Fibroblast of skin of left biceps (primary cell): ENCODE measurements at places on chromosomes 11 and 22.
A peak's percentile ranks its signal among the peaks of the same experiment; 100 is the strongest.

DNA sequence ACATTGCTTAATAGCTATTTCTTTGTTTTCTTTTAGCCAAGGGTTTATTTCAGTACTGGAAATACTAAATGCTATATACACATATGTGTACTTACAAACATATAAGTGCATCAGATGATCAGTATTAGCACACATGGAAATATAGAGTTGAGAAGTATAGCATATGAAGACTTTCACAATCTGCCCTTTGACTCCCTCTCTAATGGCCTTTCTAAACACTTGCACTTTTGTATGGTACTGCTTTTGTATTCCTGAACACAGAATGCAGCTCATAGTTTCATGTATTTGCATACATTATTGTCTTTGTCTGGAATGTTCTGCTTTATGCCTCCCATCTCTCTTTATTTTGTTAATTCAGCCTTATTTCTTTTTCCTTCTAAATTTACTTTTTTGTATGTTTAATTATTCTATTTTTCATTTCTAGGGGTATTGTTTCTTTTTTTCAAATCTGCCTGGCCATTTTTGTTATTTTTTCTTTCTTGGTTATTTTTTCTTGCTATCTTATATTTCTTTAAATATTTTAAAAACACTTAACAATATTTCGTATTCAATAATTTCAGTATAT lies 28.8 kb downstream of the ACER3 start:
- DNase-seq, result no peak

GRCh38 chr22:38859581-38860282 lies 12.3 kb downstream of the CBX6 start:
- no peak for DNase-seq

DNA sequence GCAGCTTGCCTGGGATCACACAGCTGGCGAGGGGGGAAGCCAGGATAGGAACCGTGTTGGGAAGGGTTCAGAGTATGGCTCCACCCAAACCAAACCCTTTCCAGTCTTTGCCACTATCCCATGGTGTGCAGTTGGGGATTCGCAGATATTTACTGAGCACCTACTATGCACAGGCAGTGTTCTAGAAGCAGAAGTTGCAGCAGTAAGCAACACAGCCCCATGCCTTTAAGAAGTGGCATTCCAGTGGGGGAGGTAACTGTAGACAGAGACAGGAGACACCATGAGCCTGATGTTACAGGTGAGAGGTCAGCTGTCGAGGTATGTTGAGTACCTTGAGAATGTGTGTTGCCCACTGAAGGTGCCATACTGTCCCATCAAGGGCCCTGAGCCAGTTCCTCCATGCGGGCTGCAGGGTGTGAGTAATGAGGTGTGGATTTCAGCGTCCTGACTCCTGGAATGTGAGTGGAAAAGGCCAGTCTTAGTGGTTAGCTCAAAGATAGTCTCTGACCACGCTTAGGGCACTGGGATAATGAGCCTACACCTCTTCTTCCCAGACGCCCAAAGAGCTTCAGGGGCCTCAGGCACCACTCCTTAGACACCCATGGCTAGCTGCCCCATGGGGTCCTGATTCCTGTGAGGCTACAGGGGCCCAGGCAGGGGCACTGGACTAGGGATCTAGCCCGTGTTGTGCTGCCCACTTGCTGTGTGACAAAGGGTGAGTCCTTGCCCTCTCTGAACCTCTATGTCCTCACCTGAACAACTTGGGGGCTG lies 71.8 kb upstream of the TP53I11 start:
- no peak for DNase-seq

DNA sequence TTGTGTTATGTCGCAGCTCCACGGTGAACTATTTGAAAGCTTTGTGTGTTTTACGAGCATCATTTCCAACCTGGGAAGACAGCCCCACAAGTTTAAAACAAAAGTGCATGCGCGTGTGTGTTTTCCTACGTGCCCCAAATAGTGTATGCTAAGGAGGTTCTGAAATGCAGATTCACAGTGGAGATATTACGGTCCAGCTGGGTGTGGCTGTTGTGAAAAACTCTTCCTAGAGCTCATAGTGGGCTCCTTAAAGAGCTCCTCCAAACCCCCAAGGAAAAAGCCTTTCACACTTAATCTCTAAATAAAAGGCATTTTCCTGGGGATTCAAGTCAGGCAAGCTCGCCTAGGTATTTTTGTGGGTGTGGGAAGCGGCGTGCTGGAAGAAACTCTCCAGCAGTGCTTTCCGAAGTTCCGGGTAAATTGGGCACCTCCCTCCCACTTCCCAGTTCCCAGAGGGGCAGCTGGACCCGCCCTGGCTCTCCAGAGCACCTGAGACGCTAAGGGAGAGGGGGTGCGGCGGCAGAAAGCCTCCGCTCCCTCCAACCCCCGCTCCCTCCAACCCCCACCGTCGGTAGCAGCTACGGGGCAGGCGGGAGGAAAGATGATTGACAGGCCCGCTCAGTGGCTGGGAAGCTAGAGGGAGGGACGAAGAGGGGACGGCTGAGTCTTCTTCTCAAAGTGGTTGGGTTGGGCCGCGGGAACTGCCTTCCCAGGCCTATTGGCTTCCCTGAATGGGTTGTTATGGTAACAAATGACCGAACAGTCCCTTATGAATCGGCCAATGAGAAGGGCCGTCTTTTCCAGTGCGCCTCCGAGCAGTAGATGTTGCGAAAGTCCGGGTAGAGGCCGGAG lies 561 bp upstream of the PCF11 start:
- DNase-seq, result peak; percentile 100

DNA sequence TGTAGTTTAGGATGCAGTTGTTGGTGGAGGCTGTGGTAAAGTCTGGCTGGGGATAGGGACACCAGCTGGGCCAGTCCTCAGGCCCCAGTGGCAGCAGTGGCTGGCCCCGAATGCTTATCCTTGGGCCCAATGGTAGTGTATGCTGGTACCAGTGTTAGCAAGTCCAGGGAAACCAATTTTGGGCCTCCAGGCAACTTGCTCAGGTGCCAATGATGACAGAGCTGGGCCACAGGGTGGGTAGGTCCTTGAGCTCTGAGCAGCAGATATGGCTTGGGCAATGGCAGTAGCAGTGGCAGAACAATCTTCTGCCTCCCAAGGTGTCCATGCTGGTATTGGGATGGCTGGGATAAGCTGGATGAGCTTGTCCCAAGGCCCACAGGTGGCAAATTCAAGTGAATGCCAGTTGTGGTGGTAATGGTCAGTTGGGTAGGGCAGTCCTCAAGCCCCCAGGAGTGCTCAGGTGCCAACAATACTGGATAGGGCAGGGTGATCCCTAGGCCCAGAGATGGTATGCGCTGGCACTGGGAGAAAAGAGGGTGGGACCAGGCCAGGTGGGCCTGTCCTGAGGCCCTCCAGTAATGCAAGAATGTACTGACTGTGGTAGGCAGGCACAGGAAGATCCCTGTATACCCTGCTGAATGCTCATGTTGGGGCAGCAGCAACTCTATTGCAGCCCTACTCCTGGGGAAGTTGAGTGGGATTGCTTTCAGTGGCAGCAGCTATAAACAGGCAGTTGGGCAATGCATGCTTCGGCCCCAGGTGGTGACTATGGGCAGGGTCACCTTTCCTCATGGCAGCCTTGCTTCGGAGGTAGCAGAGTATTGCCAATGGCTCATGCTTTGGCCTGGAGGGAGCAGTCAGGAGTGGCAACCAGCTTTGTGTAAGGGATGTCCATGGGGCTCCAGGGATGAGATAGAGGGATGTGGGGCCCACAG lies 54.7 kb downstream of the KCNQ1OT1 start:
- no peak for DNase-seq

- DNase-seq, result no peak
Observed at GRCh38 chr11:115930291-115930690, 426.1 kb upstream of the CADM1 start.

DNA sequence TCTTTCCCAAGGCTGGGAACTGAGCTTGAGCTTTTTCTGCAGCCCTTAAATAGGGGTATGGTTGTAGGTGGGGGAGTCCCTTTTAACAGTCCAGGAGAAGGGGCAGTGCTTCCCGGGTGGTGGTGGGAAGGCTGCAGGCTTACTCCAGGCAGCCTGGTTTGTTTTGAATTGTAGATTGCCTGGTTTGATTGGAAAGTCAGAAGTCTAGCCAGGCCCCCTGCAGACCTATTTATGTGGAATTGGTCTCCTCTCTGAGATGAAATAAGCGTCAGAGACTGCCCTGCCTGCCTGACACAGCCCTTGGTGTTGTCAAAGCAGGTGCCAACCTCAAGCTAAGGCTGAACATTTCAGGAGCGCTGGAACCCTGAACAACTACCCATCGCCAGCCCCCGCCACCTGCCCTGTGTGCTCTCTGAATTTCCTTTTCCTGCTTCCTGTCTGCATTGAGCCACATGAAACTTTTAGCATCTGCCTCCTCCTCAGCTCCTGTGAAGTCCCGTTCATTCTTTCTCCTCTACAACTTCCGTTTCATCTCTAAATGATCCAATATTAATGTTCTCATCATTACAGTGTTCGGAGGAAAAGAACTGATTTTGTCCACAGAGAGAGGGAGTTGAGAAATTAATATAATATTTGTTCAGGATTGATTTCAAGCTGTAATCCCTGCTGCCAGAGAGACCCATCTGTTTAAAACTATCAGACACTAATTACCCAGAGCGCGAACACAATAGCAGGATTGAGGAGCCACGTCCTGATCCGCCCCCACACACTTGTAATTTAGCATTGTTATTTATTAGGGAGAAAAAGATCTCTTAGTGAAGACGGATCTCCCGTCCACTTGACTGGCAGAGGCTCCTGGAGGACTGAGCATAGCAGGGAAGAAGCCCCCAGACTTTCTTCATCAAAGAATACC lies 136.5 kb downstream of the TRIM29 start:
- no peak for DNase-seq

DNA sequence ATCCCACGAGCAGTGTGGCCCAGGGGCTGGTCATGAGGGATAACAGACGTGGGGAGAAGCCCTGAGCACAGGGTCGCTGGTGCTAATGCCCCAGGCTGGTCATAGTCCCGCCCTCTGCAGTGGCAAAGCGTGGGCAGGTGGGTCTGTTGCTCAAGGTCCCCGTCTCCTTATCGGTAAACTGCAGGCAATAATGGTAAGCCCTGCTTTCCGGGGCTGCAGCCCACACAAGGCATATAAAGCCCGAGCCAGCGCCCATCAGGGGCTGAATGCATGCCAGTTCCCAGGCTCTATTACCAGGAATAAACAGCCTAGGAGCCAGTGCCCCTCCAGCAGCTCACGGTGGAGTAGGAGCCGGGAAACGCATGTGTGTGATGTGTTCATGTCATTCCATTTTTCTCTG lies 261.0 kb downstream of the BRD1 start:
- DNase-seq, result no peak

- no peak for DNase-seq
Observed at GRCh38 chr11:72784662-72785061, 9.2 kb downstream of the STARD10 start.

GRCh38 chr11:100706179-100706578 lies 19.1 kb downstream of the ARHGAP42 start:
- DNase-seq, result no peak

DNA sequence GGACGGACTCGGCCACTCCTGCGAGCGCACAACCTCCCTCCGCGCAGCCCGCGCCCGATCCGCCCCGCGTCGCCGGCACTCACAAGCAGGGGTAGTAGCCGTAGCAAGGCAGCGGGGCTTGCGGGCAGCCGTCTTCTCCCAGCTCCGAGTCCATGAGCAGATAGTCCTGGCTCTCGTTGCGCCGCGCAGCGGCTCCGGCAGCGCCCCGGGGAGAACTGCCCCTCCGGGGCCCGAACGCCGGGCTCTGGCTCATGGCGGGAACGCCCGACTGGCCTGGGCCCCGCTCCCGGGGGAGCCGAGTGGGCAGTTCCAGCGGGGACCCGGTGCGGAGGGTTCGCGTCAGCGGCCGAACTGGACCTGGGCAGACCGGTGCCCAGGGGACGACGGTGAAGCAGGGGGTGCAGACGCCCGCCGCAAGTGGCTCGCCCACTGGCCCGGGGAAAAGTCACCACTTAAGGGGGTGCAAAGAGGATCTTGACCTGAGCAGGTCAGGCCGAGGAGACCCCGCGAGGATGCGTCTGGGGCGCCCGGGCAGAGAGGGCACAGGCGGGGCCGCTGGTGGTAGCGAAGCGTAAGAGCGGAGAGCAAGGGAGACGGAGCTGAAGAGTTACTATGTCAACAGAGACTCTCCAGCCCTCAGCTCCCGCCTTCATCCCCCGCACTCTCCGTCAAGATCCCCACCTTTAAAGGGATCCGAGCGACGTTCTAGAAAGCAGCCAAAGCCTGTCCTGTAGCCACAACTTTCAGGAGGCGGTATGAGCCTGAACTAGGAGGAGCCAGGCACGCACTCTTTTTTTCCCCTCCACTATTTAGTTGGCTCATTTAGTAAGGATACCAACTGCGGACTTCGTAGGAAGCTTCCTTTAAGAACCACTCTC lies at the start of gene TRPC6:
TRPC6 (minus strand) TSS at position 757 of the 878 bp plus-strand sequence; CDS start at position 253, 504 bp downstream.
- DNase-seq, result no peak

DNA sequence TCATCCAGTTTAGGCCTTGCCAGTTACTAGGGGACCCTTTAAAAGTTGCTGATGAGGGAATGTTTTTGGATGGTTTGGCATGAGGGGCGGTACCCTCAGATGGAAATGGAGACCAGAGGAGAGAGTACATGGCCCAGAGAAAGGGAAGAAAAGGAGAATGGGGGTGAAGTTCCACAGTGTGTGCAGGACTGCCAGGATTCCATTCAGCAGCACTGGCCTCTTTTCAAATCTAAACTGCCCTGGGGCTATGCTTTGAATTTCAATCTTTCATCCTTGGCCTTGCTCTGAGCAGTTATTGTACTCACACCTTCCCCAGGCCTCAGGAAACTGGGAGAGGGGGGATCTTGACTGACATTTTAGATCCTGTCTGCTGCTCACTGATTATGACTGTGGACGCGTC lies 3.0 kb downstream of the SLC3A2 start:
- DNase-seq, result no peak

- no peak for DNase-seq
Observed at GRCh38 chr11:34198523-34198922, 93.1 kb downstream of the NAT10 start.

DNA sequence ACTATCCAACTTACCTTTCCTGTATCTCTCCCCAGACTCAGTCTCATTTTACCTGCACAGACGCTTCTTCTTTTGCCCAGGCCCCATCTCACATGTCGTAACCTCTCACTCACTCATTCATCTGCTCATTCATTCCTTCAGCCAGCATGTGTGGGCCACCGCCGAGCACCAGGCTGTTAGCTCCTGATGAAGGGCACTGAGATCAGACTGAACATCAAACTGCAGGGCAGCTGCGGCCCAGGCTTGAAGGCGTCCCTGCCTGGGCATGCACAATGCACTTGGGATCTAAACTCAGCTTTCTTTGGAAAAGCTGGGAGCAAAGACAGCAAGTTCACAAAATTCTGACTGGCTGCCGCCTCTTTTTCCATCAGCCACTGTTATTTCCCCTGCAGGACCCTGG lies 1456.3 kb downstream of the BRD1 start:
- no peak for DNase-seq

- peak; percentile 19 for DNase-seq
Observed at GRCh38 chr11:10778217-10778970, 27.3 kb downstream of the CTR9 start.

DNA sequence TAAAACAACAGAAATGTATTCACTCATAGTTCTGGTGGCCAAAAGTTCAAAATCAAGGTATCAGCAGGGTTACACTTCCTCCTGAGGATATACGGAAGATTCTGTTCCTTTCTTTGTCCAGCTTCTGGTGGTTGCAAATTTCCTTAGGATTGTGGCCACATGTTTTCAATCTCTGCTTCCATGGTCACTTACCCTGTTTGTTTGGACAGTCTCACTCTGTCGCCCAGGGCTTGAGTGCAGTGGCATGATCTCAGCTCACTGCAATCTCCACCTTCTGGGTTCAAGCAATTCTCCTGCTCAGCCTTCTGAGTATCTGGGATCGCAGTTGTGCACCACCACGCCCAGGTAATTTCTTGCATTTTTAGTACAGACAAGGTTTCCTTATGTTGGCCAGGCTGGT lies 534.3 kb downstream of the KCNA4 start:
- no peak for DNase-seq
